ENCODE measurements at places on chromosomes 12 and 14.

DNA sequence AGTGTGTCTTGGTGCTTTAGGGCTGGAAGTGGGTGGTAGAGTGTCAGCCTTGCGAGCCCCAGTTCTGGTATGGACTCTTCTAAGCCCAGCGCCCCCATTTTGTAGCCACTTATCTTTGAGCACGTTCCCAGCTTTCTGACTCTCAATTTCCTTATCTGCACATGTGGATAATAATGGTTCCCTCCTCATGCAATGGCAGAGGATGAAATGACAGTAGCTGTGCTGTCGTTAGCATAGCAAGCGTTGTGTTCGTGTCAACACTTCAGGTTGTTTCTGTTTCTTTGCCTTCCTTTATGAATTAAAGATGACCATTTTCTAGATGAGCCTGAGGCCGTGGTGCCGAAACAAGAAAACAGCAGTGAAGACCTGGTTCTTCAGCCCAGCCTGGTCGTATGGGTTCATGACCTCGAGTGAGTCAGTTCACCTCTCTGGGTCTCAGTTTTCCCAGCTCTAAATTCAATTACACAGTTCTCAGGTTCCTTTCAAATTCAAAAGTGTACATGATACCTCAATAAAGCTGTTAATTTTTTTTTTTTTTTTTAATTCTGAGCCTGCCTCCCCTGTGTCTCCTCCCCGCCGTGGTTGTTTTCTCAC, 233.0 kb downstream of the SLC41A2 start:
- no peaks in the 10 kb centered on the region for H3K27me3 ChIP-seq
- H3K4me3 ChIP-seq = no peak overlapping the region
- peaks cover 21% of the 10 kb centered on the region for H3K4me1 ChIP-seq
- DNase-seq = no peak
- H3K36me3 ChIP-seq = no peaks in the 10 kb centered on the region
- H3K27ac ChIP-seq = peak overlapping the region; percentile 57

GRCh38 chr12:79686171-79686570, 4.6 kb downstream of the PAWR start:
- no peaks in the 10 kb centered on the region for H3K36me3 ChIP-seq
- no peak for DNase-seq
- peaks cover 21% of the 10 kb centered on the region for H3K27me3 ChIP-seq

GRCh38 chr12:53659011-53659551, 16.8 kb downstream of the ATP5MC2 start:
- no peaks in the 10 kb centered on the region for H3K36me3 ChIP-seq
- H3K27me3 ChIP-seq = no peaks in the 10 kb centered on the region

DNA sequence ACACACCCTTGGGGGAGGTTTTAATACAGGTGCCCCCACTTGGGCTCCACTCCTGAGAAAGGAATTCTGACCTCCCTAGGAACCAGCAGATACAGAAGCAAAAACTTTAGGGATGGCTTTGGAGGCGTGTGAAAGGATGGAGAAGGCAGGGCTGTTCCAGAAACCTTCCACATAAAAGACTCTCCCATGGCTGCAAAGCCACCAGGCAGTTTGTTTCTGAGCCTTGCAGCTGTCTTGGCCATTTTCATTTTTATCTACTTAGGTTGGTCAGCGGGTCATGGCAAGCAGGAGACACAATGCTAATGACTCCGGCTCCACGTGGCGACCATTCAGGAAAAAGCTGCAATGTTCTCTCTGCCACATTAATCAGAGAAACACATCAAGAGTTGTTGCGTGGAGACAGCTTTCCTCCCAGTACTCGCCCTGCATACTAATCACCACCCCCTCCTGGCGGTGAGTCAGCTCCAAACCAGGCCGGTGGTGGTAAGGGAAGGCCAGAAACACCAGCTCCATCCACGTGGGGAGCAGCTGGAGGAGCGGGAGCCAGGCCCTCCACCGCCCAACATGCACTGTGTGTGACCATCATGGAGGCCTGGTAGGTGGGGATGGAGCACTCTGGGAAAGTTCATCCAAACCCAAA, 30.9 kb upstream of the IRF2BPL start:
- H3K27me3 ChIP-seq = no peaks in the 10 kb centered on the region
- no peak for DNase-seq
- no peaks in the 10 kb centered on the region for H3K36me3 ChIP-seq
- no peaks in the 10 kb centered on the region for H3K4me1 ChIP-seq
- no peak overlapping the region for H3K27ac ChIP-seq
- no peak overlapping the region for H3K4me3 ChIP-seq

GRCh38 chr12:98635657-98636323, 8.8 kb downstream of the IKBIP start:
- peaks cover 9% of the 10 kb centered on the region for H3K36me3 ChIP-seq
- H3K27me3 ChIP-seq = no peaks in the 10 kb centered on the region
- no peak for DNase-seq
- peaks cover 2% of the 10 kb centered on the region for H3K4me1 ChIP-seq
- H3K27ac ChIP-seq = no peak overlapping the region

DNA sequence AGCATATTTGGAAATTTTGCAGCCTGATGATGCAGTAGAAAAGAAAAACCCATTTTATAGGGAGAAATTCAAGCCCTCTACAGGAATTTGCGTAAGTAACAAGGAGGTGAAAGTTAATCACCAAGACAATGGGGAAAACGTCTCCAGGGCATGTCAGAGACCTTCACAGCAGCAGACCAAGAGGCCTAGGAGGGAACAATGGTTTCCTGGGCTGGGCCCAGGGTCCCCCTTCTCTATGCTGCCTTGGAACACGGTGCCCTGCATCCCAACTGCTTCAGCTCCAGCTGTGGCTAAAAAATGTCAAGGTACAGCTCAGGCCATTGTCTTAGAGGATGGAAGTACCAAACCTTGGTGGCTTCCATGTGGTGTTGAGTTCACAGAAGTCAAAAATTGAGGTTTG, 6.5 kb upstream of the KRT6C start:
- peaks cover 5% of the 10 kb centered on the region for H3K36me3 ChIP-seq
- H3K4me3 ChIP-seq = no peak overlapping the region
- H3K27ac ChIP-seq = no peak overlapping the region
- DNase-seq = no peak
- no peaks in the 10 kb centered on the region for H3K4me1 ChIP-seq

DNA sequence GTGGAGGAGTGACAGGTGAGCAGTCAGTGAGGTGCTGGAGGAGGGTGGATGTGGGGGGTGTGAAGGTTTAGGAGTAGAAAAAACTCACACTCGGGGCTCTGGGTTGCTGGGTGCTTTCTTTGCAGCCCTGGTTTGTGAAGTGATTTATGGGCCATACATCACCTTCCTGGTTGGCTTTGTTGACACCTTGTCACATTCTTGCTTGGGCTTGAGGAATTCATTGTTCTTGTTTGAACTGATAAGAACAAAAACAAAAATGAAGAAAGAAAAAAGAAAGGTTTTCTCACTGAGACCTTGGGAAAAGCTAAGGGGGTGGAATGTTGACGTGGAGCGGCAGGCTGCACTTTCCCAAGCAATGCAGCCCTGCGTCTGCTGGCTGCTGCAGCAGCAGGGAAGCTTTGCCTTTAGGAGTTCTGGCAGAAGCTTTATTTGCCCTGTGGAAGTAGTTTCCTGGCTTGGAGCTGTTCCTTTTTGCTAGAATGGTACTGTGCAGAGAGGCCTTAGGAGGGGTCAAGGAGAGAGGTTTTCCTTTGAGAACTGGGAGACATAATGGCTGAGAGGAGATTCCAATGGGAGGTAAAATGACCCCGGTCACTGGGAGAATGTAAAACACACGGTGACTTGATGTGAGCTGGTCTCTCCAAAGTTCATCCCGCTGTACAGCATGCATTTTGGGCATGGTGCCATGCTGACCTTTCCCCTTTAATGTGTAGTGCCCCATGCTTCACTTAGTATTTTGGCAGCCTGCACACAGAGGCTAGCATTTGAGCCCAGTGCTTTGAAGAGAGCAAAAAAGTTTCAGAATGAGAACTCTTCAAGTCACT, 52.8 kb downstream of the HMGA2 start:
- DNase-seq = no peak
- peaks cover 4% of the 10 kb centered on the region for H3K4me1 ChIP-seq
- H3K27ac ChIP-seq = no peak overlapping the region
- peaks cover 20% of the 10 kb centered on the region for H3K27me3 ChIP-seq
- H3K4me3 ChIP-seq = no peak overlapping the region
- H3K36me3 ChIP-seq = no peaks in the 10 kb centered on the region

DNA sequence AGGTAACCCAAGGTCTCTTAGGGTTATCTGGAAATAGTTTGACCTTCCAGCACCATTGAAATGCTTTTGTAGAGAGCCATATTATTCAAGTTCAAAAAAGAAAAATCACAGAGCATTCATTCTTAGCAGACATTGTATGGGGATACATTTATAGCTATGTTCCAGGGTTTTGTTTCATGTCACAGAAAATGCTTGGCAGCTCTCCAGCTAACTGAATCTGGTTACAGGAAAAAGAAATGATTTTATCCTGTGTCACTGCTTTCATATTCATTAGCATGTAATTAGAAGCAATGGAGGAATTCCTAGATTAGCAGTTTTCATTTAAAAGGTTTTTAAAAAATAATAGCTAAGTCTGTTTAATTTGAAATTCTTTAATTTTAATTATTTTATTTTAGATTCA, 78.9 kb downstream of the SNAPC1 start:
- no peak overlapping the region for H3K27ac ChIP-seq
- no peaks in the 10 kb centered on the region for H3K27me3 ChIP-seq
- no peaks in the 10 kb centered on the region for H3K36me3 ChIP-seq
- DNase-seq = no peak

DNA sequence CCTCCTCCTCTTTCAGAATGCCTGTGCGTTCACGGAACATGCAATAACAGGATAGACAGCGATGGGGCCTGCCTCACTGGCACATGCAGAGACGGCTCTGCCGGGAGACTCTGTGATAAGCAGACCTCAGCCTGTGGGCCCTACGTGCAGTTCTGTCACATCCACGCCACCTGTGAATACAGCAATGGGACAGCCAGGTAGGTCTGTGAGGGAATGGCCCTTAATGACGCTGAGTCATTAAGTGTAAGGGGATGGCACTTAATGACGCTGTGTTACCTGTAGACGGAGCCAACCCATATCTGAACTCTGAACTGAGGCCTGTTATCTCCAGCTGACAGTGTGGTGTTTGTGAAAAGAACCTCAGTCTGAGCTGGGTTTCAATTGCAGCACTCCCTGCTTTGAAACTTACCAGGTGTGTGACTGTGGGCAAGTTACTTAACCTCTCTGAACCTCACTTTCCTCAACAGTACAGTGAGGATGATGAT, 86.9 kb downstream of the STAB2 start:
- no peak overlapping the region for H3K4me3 ChIP-seq
- no peaks in the 10 kb centered on the region for H3K36me3 ChIP-seq
- H3K4me1 ChIP-seq = no peaks in the 10 kb centered on the region
- H3K27ac ChIP-seq = no peak overlapping the region
- no peak for DNase-seq

DNA sequence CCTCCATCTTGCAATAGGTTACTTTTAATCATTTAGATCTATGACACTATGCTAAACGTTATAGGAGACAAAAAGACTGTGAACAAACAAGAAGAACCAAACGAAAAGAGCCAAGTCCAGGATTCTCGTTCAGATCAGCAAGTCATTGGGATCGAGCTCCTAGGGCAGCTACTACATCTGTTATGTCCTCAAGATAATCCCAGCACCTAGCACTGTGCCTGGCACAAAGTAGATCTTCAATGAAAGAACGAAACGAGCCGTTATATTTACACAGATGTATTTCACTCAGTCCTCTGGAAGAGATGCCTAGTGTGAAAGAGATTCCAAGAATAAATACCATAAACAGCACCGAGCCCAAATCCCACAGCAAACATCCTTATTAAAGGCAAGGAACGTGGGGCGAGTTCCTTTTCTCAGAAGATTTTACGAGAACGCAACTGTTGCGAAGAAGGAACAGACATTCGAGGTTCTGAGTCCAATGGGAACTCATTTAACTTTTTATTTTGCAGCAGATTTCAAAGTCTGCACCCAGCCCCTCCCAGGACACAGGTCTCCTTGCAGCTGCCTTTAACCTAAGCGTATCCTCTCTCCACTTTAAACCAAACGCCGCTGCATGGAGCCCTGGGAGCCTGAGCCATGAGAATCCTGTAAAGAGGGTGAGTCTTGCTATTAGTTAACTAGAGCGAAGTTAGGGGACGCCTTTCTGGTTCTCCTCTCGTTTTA, 544 bp upstream of the TDP1 start:
- peak overlapping the region; percentile 96 for H3K27ac ChIP-seq
- H3K4me3 ChIP-seq = peak overlapping the region; percentile 98
- peaks cover 13% of the 10 kb centered on the region for H3K36me3 ChIP-seq
- no peak for DNase-seq
- peaks cover 47% of the 10 kb centered on the region for H3K4me1 ChIP-seq
- no peaks in the 10 kb centered on the region for H3K27me3 ChIP-seq

DNA sequence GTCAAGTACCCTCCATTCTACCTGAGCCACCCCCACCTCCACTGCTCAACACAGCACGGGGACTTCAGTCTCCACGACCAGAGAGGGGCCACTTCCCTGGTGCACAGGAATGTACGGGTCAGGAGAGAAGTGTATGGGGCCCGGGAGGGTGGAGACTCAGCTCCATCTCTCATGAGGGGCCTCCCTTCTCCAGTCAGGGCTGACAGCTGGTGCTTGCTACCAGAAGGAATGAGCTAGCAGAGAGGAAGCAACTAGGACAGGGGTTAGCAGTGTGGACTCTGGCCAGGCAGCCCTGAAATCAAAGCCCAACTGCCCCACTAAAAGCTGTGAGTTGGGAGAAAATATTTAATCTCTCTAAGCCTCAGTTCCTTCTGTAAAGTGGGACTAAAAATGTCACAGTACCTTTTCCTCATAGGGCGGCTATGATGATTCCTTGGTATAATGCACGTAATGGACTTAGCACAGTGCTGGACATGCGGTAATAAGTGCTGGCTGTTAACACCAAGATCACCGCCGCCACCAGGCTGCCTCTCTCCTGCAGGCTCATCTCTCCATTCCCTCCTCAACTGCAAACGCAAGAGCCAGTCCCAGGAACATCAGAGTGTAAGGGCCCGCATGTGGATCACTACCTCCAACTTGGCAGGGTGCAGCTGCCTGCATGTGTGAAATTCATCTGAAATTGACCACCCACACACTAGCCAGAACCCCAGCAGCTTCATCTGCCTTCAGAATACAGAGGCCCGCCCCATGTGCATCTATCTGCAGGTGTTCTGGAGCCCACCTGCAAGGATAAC, 14.6 kb downstream of the ACTN1 start:
- peaks cover 2% of the 10 kb centered on the region for H3K36me3 ChIP-seq
- peaks cover 97% of the 10 kb centered on the region for H3K4me1 ChIP-seq

- H3K4me1 ChIP-seq = peaks cover 4% of the 10 kb centered on the region
- H3K27me3 ChIP-seq = no peaks in the 10 kb centered on the region
- H3K36me3 ChIP-seq = peaks cover 68% of the 10 kb centered on the region
- no peak overlapping the region for H3K27ac ChIP-seq
- H3K4me3 ChIP-seq = no peak overlapping the region
Measured at GRCh38 chr12:69366796-69367195, 7.3 kb downstream of the YEATS4 start.

DNA sequence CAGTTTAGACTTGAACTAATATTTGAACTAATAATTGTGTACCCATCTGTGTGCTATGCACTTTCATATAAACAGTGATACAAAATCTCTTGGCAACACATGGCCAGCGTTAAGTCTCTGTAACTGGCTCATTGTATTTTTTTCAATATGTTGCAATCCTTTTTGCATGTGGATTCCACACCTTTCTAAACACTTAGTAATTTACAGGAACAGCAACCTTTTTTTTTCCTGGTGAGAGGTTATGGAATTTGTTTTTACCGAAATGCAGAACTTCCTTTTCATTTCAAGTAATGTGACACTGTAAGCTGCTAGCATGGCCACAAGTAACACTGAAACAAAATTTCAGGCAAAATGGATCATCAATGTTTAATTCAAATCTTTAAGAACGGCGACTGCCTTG, 45.4 kb upstream of the EPS8 start:
- H3K27me3 ChIP-seq = peaks cover 3% of the 10 kb centered on the region
- no peaks in the 10 kb centered on the region for H3K4me1 ChIP-seq
- DNase-seq = no peak
- H3K4me3 ChIP-seq = no peak overlapping the region

GRCh38 chr12:106082216-106083175, 56.3 kb downstream of the NUAK1 start:
- no peak overlapping the region for H3K4me3 ChIP-seq
- H3K4me1 ChIP-seq = no peaks in the 10 kb centered on the region
- no peak overlapping the region for H3K27ac ChIP-seq
- no peak for DNase-seq

Data from naive thymus-derived CD8-positive, alpha-beta T cell (primary cell).